ENCODE measurements at places on chromosomes 4 and X. TPM values are rescaled to one million over a fixed set of nuclear protein-coding genes. Genes with fewer than 3 reads are reported as not detected.

GRCh38 chr4:171348090-171348489, 465.1 kb upstream of the GALNTL6 start:
- H3K27ac ChIP-seq: no peak overlapping the region
- DNase-seq: no peak
- H3K4me3 ChIP-seq: no peak overlapping the region
- no peaks in the 10 kb centered on the region for H3K36me3 ChIP-seq
- no peaks in the 10 kb centered on the region for H3K27me3 ChIP-seq
- H3K4me1 ChIP-seq: no peaks in the 10 kb centered on the region

DNA sequence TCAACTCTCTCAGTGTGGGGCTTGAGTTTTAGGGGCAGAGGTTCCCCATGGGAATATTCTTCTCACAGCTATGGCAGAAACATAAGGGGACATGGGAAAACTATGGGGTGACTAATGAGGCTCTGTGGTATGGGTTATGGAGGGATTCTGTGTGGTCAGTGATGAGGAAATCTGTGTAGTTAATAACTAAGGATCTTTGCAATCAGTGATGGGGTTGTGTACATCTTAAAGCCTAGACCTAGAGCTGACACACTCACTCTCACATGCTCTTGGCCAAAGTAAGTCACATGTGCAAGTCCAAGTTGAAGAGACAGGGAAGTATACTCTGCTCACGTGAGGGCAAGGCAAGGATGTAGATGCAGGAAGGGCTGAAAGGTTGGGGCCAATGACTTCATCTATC, 86.4 kb upstream of the UXT start:
- no peaks in the 10 kb centered on the region for H3K27me3 ChIP-seq
- H3K36me3 ChIP-seq: no peaks in the 10 kb centered on the region
- H3K4me1 ChIP-seq: peaks cover 6% of the 10 kb centered on the region
- DNase-seq: no peak

DNA sequence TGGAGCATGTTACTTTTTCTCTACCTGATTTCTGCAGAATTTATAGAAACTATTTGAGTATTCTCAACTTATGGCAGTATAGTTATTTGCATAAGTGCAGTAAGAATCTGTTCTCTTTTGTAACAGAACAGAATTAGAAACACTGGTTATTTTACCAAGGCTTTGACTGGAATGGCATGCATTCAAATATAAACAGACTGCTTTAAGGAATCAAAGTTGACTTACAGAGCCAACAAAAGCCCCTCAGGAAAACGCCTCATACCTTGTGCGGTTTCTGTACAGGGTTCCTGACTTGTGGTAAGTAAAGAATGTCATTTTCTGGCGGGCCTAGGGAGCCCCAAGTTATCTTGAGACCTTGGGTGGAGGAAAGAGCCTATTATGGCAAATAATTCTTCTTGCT, 97.1 kb downstream of the GPR143 start:
- H3K4me1 ChIP-seq: no peaks in the 10 kb centered on the region
- no peak for DNase-seq
- H3K27me3 ChIP-seq: no peaks in the 10 kb centered on the region
- no peak overlapping the region for H3K4me3 ChIP-seq

- H3K4me1 ChIP-seq: no peaks in the 10 kb centered on the region
- no peaks in the 10 kb centered on the region for H3K27me3 ChIP-seq
- no peak overlapping the region for H3K27ac ChIP-seq
- H3K4me3 ChIP-seq: no peak overlapping the region
Measured at GRCh38 chrX:49202022-49202421, 2.0 kb upstream of the SYP start.

GRIA2 gene
- 1.6 TPM for polyA plus RNA-seq

DMD gene
- 11.3 TPM for polyA plus RNA-seq

DNA sequence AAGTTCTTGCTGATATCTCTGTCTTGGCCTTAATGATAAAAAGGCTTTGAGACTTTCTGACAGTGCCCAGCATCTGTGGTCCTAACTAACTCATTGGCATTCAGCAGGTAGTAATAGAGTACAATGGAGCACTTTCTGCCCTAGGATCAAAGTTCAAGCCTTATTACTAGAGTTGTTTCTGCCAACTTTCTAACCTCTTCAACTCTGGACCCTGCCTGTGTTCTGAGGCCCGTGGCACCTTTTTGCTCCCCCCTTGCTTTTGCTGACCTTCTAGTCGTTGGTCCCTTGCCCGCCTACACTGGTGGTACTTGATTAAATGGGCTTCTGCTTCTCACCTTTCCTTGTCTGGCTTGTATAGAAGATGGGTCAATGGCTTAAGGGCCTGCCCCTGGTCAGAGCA, 126.3 kb downstream of the PPARGC1A start:
- no peaks in the 10 kb centered on the region for H3K4me1 ChIP-seq
- no peak overlapping the region for H3K4me3 ChIP-seq
- H3K27ac ChIP-seq: no peak overlapping the region
- no peak for DNase-seq

RBM46 gene
- 42.0 TPM for polyA plus RNA-seq

PNMA6A gene
- polyA plus RNA-seq: 4.2 TPM

FAM47A gene
- 10.3 TPM for polyA plus RNA-seq

QRFPR gene
- polyA plus RNA-seq: 0.54 TPM

DNA sequence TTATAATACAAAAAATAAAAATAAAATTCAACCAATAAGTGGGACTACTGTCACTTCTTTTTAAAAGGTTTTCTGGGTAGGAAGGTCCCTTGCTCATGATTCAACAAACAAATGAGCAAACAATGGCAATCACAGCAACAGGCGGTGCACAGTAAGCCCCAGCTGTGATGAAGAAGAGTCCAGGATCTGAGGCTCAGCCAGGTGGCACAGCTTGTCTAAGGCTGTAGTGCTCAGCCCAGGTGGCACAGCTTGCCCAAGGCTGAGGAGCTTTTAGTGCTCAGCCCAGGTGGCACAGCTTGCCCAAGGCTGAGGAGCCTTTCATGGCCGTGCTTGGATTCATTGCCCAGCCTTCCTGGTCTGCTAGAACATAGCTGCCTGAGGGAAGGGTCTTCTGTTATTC, 75.0 kb downstream of the ZFYVE28 start:
- no peaks in the 10 kb centered on the region for H3K27me3 ChIP-seq
- DNase-seq: peak; percentile 10
- no peaks in the 10 kb centered on the region for H3K4me1 ChIP-seq
- H3K4me3 ChIP-seq: no peak overlapping the region
- H3K36me3 ChIP-seq: no peaks in the 10 kb centered on the region

- H3K4me3 ChIP-seq: no peak overlapping the region
- no peaks in the 10 kb centered on the region for H3K4me1 ChIP-seq
- H3K27me3 ChIP-seq: no peaks in the 10 kb centered on the region
- no peak for DNase-seq
- no peaks in the 10 kb centered on the region for H3K36me3 ChIP-seq
- H3K27ac ChIP-seq: no peak overlapping the region
Measured at GRCh38 chr4:80459918-80460473, 124.5 kb downstream of the CFAP299 start.

DNA sequence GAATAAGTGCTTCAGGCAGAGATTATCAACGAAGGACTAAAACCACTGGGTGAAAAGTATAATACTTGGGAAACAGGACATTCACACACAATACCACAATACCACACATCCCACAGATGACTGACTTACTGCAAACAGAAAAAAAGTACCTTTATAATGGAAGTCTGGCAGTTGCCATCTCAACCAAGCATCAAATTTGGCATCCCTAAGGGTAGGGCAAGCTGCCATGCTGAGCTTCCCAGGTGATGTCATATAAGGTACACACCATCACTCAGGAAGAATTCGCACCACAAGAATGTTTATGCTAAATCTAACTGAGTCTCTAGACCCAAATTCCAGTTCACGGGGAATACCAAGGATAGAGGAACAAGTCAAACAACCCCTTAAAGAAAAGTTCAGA, 9.1 kb downstream of the QDPR start:
- no peaks in the 10 kb centered on the region for H3K4me1 ChIP-seq
- H3K27ac ChIP-seq: no peak overlapping the region
- DNase-seq: no peak
- H3K36me3 ChIP-seq: no peaks in the 10 kb centered on the region
- H3K27me3 ChIP-seq: no peaks in the 10 kb centered on the region
- no peak overlapping the region for H3K4me3 ChIP-seq

- no peak overlapping the region for H3K4me3 ChIP-seq
- no peaks in the 10 kb centered on the region for H3K4me1 ChIP-seq
- no peaks in the 10 kb centered on the region for H3K27me3 ChIP-seq
- DNase-seq: no peak
- H3K36me3 ChIP-seq: no peaks in the 10 kb centered on the region
Measured at GRCh38 chr4:80532674-80533333, 197.3 kb downstream of the CFAP299 start.

RASGEF1B gene
- polyA plus RNA-seq: 5.3 TPM

GRCh38 chr4:184937745-184938144, 80.5 kb upstream of the HELT start:
- H3K4me3 ChIP-seq: no peak overlapping the region
- H3K36me3 ChIP-seq: no peaks in the 10 kb centered on the region
- H3K4me1 ChIP-seq: no peaks in the 10 kb centered on the region
- no peak for DNase-seq

DRD5 gene
- 0.34 TPM for polyA plus RNA-seq

ABRAXAS1 gene
- 25.0 TPM for polyA plus RNA-seq

- no peak for DNase-seq
- H3K36me3 ChIP-seq: no peaks in the 10 kb centered on the region
- H3K4me1 ChIP-seq: no peaks in the 10 kb centered on the region
- no peak overlapping the region for H3K4me3 ChIP-seq
Measured at GRCh38 chr4:119744580-119744979, 116.0 kb upstream of the PDE5A start.

FAM236D gene
- polyA plus RNA-seq: not detected

WDR17 gene
- polyA plus RNA-seq: 4.8 TPM

FAM193A gene
- 50.4 TPM for polyA plus RNA-seq

DNA sequence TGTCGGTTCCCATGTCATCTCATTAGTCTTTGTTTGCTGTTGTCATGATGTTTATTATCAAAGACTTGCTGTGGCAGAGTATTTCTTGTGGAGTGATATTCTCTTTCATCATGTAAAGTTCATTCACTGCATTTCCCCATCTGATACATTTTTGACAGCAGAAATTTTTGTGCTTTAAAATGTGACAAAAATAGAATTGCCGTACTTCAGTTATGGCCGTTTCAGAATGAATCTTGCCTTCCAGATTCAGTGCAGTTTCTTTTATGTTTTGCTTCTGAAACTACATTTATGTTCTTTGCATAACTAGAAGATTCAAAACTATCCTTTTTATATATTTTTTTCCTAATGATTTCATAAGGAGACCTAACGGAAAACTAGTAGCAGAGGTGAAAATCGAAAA, 10.0 kb downstream of the CSTF2 start:
- H3K27me3 ChIP-seq: no peaks in the 10 kb centered on the region
- H3K4me3 ChIP-seq: no peak overlapping the region
- H3K4me1 ChIP-seq: no peaks in the 10 kb centered on the region
- H3K36me3 ChIP-seq: no peaks in the 10 kb centered on the region
- no peak overlapping the region for H3K27ac ChIP-seq
- no peak for DNase-seq

DNA sequence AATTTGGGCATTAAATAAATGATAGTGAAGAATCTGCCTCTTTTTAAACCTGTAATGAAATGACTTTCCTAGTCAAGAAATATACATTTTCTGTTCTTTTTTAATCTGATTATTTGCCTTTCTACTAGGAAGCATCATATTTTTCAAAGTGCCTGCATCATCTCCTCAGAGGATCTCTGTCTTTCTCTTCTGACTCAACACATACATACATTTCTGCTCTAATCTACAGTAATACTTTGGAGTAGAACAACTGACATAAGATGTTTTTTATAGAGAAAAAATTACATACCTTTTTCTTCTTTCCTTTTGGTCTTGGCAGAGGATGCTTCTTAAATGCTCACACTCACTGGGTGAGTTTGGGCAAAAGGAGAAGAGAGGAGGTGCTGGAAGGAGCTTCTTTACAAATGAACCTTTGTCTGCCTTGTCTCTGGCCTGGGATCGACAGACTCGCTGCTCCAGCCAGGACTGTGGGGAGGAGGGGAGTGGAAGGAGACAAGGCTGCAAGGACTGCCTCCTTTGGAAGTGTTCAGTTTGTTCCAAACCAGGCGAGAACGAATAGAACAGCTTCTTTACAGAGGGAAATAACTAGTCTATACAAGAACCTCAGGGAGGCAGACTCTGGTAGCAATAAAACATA, at the start of gene SCRG1:
Gene SCRG1, minus strand, starts transcription at position 338 of the 637 bp plus-strand sequence. CDS start 7,702 bp downstream, outside the sequence.
- H3K27me3 ChIP-seq: no peaks in the 10 kb centered on the region
- DNase-seq: peak; percentile 84
- H3K27ac ChIP-seq: peak within 1 kb of the TSS; percentile 55
- H3K36me3 ChIP-seq: no peaks in the 10 kb centered on the region
- no peak within 1 kb of the TSS for H3K4me3 ChIP-seq

TXK gene
- polyA plus RNA-seq: 3.1 TPM

DNA sequence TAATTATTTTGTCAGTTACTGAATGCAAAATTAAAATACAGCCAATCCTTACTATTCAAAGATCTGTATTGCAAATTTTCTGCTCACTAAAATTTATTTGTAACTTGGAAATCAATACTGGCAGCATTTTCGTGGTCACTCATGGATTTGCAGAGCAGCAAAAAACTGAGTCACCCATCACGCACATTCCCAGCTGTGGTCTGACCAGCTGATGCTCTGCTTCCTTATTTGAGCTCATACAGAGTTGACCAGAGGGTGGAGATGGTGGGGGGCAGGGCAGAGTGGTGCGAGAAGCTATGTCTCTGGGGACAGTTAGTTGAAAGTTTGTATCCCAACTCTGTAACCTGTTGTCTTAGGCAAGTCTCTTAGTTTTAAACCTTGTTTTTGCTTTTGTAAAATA, 214.8 kb downstream of the SPCS3 start:
- no peak for DNase-seq
- no peaks in the 10 kb centered on the region for H3K4me1 ChIP-seq
- H3K27ac ChIP-seq: no peak overlapping the region
- no peaks in the 10 kb centered on the region for H3K36me3 ChIP-seq

DNA sequence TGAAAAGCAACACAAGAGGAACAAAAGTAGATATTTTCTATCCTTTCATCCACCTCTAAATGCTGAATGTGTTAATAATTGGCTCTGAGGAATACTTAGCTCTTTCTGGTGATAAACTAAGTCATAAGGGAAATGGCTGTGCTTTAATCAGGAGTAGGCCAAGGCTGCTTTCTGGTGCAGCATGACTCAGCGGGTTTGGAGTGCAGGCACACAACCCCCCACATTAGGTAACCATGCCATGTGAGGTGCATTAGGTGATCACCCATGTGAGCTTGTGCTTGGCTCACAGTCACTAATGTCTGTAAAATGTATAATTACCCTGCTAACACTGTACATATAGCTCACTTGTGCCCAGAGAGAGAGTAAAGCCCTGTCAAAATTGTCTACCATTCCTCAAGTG, 57.2 kb downstream of the USP38 start:
- no peak overlapping the region for H3K4me3 ChIP-seq
- no peaks in the 10 kb centered on the region for H3K36me3 ChIP-seq
- H3K27me3 ChIP-seq: no peaks in the 10 kb centered on the region
- H3K4me1 ChIP-seq: peaks cover 6% of the 10 kb centered on the region
- H3K27ac ChIP-seq: no peak overlapping the region

DNA sequence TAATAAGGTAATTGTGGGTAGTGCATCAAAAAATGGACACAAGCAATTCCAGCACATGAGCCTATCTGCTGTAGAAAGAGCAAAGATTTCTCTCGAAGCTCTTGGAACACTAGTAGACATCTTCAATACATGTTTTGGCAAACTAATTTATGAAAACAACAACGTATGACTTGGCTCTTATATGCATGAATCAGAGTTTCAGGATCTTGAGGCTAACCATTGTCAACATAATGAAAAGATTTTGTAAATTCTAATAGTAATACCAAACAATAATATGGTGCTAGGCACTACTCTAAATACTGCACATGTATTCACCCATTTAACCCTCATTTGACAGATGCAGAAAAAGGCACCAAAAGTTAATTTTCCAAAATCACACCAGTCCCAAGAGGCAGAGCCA, 25.1 kb upstream of the ANKRD50 start:
- no peak for DNase-seq
- no peaks in the 10 kb centered on the region for H3K4me1 ChIP-seq
- H3K4me3 ChIP-seq: no peak overlapping the region
- no peaks in the 10 kb centered on the region for H3K36me3 ChIP-seq
- H3K27ac ChIP-seq: no peak overlapping the region
- no peaks in the 10 kb centered on the region for H3K27me3 ChIP-seq

All from testis (tissue), 5 donors.